T1000 (cell line): ENCODE measurements at places on chromosomes 2 and 18.

GRCh38 chr2:72146347-72147302, 1.0 kb downstream of the CYP26B1 start:
- DNase-seq = no peak

- no peak for DNase-seq
Observed at GRCh38 chr2:3320910-3321605, 56.6 kb downstream of the EIPR1 start.

GRCh38 chr2:128748336-128748735, 429.7 kb upstream of the HS6ST1 start:
- no peak for DNase-seq

DNA sequence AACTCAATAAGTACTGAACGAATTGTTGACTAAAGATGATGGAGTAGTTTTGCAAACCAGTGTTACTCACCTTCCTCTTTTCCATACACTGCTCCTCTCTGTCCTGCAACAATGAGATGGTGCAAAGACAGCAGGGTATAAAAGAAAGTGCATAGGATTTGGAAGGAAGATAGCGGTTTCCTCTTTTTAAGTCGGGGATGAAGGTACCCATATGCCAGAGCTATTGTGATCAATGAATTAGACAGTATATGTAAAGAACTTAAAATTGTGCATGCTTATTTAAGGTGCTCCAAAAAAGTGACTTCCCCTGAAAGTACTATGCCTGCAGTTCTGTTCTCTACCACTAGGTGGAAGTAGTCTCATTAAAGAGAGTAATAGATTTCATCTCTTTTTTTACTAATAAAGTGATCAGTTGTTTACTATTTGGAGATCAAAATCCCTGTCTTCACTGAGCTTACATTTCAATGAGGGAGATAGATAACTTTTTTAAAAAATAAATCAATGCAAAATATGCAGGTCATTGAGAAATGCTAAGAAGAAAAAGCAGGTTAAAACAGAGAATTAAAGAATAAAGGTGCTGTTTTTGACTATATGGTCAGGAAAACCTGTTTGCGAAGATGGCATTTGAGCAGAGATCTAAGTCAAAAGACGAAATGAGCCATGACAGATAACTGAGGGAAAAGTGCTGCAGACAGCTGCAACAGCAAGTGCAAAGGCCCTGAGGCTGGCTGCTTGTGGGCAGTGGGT, 339.7 kb upstream of the SLC14A2 start:
- DNase-seq = no peak

- DNase-seq = no peak
Observed at GRCh38 chr18:44805176-44805575, 124.5 kb downstream of the SETBP1 start.

- DNase-seq = no peak
Observed at GRCh38 chr18:45871431-45872084, 46.1 kb downstream of the SIGLEC15 start.

DNA sequence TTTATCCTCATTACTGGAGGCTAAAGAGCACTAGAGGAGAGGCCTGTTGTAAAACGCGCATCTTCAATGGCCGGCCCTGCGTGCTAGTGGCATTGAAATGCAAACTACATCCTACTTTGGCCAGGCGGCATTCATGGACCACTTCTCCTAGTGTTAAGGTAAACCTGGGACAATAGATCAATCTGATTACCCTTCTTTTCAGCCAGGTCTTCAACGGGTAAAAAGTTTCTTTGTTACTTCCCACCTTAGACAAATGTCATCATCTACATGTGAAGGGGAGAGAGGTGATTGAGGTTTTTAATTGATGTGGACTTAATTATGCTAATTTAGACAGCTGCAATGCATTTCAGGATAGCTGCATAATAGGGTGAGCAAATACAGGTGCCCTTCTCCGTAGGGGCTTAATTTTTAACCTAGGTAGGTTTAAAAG, 628.0 kb downstream of the ZEB2 start:
- DNase-seq = no peak

- DNase-seq = no peak
Observed at GRCh38 chr2:206851521-206851920, 86.1 kb downstream of the FASTKD2 start.

GRCh38 chr2:216134958-216135541, 25.9 kb downstream of the XRCC5 start:
- no peak for DNase-seq

GRCh38 chr18:25350489-25351251, 1.3 kb downstream of the ZNF521 start:
- peak; percentile 36 for DNase-seq

- DNase-seq = no peak
Observed at GRCh38 chr2:203685081-203685621, 21.3 kb upstream of the CD28 start.

GRCh38 chr2:188475945-188476344, 184.3 kb downstream of the GULP1 start:
- DNase-seq = no peak

DNA sequence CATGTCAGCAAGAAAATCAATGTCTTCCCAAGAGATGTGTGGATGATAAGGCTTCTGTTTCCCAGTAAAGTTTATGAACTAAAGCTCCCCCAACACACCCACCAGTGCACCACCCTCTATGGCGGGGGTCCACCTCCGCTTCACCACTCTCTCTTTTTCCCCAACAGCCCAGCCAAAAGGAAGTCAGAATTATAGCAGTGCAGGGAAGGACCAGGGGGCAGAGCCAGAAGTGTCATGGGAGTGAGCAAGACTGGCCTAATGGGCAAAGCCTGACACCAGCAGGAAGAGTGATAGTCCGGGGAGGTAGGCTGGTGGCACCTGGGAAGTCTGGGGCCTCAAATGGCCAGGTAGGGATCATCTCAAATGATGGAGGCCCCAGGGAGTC, 167.7 kb downstream of the ZFP36L2 start:
- DNase-seq = no peak

DNA sequence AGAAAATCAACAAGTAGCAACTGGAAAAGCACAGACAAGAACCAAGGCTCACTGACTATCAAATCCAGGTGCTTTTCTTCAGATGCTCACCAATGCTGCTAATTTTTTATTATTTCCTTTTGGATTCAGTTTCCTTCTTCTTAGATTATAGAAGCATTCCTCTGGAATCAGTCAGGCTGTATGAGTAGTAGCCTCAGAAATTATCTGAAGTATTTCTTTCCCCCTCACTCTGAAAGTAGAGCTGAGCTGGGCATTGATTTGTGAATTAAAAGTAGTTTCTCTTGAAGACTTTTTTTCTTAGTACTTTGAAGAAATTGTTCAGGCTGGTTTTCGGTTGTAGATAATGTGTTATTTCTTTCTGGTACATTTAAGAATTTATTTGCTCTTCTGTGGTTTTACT, 273.7 kb downstream of the NOL4 start:
- no peak for DNase-seq

DNA sequence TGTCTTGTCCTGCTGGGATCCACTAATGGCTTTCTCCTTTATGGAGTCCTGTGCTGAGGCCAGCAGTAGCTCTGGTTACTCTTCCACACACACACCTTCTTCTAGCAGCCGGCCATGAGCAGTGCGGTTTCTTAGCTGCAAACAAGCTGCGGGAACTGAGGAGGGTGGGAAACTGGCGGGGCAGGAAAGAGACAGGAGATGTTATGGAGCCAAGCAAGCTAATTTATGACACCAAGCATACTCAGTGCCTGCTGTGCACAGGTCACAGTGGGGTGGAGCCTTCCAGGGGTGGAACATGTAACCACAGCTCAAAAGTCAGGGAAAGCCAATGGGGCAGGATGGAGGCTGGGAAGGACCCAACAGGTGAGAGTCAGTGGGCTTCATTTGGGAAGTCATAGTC, 180.8 kb downstream of the FAM210A start:
- DNase-seq = no peak

DNA sequence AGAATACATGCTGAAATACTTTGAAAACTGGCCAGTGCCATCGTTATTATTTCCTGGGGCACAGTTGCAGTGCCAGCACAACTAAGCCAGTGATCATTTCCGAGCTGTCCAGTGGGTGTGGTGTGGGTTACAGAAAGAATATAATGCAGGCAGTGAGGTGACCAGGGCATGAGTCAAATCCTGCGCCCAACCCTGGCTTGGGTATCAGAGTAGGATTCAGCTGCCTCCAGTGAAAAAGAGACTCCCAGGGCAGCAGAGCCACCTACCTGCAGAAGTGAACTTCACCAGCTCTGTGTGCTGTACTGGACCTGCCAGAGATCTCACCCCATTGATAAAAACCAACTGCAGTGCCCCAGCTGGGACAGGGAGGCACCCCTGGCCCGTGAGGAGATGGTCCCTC, 18.0 kb downstream of the SLC9A2 start:
- no peak for DNase-seq

DNA sequence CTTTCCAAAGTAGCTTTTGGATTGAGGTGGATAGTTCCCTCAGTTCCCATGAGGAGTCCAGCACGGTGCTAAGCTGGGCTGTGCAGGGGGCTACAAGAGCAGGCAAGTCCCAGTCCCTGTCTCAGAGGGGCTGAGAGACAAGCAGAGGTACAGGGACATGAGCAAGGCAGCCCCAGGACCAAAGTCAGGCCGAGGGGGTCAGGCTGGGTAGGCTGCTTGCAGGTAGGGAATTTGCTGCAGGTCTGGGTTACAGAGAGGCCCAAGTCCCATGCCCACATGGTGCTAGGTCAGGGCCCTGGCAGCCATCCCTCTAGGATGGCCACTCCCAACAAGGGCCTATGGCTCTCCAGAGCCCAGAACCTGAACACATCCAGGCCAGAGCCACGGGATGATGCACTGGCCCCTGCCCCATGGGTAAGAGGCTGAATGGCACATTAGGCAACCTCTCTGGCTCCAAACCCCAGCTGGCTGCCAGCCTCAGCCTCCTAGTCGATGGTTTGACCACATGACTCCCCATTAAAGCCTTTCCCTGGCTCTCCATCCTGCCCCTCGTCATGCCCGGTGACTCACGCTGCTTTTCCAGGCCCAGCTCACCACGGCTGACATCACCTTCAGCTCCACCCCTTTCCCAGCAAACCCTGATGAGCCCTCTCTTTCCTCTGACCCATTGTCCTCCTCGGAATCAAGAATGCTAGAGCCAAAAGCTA, 83.7 kb downstream of the SDC1 start:
- peak; percentile 72 for DNase-seq

GRCh38 chr2:160238392-160238791, 38.3 kb upstream of the ITGB6 start:
- DNase-seq = no peak

DNA sequence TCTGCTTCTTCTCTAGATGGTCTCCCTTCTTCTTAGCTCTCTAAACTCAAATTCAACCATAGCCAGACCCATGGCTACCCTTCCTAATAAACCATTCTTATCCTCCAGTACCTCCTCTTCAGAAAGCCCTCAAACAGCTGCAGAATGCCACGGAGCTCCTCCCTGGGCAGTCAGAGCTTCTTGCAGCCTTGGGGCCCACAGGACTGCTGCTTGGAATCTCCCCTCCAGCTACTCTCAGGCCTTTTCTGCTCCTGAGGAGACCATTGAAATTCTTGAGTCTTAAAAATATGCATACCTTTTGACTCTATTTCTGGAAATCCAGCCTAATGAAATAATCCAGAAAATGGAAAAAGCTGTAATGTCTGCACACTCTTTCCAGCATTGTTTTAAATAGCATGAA, 30.7 kb downstream of the EFR3B start:
- no peak for DNase-seq

- DNase-seq = no peak
Observed at GRCh38 chr2:60567919-60568768, 14.7 kb upstream of the BCL11A start.

GRCh38 chr2:59440491-59440890, 1113.0 kb downstream of the BCL11A start:
- DNase-seq = no peak

DNA sequence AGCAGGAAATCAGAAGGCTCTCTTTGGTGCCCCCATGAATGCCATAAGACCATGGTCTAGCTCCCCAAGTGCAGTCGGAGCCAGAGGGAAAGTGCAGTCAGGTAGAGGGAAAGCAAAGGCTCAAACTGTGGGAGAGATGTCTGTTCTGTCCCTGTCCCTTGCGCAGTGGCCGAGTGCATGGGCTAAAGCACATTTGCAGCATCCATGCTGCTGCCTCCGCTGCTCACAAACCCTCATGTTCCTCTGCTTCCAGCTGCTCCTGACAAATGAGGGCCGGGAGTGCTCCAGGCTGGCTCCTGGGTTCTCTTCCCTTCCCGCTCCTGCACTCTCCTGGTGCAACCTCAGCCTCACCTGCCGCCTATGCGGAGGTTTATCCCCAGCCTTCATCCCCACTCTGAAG, 34.2 kb downstream of the SCTR start:
- no peak for DNase-seq

GRCh38 chr2:234701841-234702240, 205.0 kb upstream of the ARL4C start:
- no peak for DNase-seq
